NCI-H187 treated with DMSO at 0.1 percent for 48 hours (cell line): ENCODE measurements at places on chromosomes 1 and 21.

GRCh38 chr1:117654493-117655219 is 48.8 kb downstream of the TENT5C start:
- no peak for DNase-seq

DNA sequence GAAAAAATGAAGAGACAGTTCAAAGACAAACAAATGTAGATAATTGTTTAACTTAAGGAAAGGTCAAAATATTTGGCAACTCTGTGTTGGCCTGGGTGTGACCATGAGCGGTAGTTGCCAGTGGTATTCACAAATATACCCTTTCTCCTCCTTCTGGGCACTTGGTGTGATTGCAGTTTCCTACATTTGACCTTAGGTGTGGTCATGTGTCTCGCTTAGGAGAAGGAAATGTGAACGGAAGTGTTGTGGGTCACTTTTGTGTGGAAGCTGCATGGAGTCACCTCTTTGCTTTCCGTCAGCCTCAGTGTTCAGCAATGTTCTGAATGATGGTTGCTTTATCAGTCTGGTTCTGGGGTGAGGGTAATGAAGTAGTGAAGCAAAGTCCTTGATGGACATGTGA is 3.4 kb upstream of the PCSK9 start:
- DNase-seq, result no peak

DNA sequence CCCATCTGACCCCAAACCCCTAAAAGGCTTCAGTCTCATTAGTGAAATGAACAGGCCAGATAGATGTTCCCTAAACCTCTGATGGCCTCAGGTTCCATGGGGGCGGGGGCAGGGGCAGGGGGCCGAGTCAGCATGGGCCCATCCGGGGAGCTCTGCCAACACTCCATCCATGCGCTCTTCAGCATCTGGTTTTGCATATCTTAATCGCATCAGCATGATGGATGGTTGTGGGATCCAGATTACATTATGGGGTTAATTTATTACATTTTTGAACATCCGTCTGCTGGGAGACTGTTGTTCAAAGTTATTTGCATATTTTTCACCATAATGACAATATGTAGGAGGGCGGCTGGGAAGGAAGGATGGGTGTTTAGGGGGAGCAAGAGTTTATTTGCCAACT is 3.1 kb upstream of the MAD2L2 start:
- no peak for DNase-seq

- no peak for DNase-seq
Observed at GRCh38 chr1:89199525-89200031, 836 bp upstream of the GBP4 start.

DNA sequence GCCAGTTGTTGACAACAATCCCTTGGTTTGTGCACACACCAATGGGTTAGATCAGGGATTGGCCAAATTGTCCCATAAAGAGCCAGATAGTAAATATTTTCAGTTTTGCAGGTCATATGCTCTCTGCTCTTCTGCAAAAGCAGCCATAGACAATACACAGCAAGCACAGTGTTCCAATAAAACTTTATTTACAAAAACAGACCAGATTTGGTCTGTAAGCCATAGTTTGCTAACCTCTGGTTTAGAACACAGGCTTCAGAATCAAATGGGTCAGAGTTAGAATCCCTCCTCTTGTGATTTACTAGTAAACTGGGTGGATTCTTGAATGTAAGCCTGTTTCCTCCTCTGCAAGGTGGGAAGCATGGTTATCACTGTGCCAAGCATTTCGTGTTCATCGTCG is 65.3 kb upstream of the EFHD2 start:
- DNase-seq, result no peak

DNA sequence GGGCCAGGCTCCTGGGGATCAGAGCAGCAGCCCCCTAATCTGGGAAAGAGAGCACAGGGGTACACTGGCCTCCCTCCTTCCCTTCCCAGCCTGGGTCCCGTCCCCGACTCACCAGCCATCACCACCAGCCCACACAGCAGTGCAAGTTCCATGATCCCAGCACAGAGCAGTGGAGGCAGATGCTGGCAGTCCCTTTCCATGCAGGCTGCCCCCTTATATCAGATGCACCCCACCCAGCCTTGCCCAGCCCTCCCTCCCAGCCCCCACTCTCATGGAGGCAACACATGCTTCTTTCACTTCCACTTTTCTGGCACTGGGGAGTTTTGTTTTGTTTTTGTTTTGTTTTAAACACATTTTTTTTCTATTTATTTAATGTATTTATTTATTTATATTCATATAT is at the start of gene PLA2G2D:
TSS of gene PLA2G2D (minus strand) at position 190 of the 400 bp plus-strand sequence. CDS start at position 152, 38 bp downstream.
- no peak for DNase-seq

DNA sequence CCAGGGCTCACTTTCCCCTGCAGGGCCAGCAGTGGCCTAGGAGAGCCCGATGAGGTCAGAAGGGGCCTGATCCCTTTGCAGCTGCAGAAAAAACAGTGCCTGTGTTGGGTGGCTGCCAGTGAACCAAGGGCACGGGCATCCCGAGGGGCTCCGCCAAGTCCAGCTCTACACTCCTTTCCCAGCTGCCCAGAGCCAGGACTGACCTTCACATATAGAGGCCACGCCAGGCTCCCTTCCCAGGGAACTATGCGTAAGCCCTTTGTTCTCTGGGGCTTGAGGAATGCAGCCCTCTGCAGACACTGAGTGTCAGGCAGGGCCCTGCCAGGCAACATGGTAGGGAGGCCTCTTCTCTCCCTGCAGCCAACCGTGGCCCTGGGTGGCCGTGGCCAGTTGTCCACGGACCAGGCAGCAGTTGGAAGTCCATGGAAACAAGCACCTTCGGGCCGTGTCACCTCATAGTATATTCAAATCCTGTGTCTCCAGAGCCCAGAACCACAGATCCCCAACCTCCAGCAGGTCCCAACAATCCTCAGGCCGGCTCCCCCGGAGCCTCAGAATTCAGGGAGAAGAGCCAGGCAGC is 194.0 kb downstream of the NPHP4 start:
- DNase-seq, result no peak

- DNase-seq, result no peak
Observed at GRCh38 chr1:44050261-44050660, 19.0 kb upstream of the SLC6A9 start.

- no peak for DNase-seq
Observed at GRCh38 chr21:30153697-30154340, 12.8 kb downstream of the CLDN17 start.

DNA sequence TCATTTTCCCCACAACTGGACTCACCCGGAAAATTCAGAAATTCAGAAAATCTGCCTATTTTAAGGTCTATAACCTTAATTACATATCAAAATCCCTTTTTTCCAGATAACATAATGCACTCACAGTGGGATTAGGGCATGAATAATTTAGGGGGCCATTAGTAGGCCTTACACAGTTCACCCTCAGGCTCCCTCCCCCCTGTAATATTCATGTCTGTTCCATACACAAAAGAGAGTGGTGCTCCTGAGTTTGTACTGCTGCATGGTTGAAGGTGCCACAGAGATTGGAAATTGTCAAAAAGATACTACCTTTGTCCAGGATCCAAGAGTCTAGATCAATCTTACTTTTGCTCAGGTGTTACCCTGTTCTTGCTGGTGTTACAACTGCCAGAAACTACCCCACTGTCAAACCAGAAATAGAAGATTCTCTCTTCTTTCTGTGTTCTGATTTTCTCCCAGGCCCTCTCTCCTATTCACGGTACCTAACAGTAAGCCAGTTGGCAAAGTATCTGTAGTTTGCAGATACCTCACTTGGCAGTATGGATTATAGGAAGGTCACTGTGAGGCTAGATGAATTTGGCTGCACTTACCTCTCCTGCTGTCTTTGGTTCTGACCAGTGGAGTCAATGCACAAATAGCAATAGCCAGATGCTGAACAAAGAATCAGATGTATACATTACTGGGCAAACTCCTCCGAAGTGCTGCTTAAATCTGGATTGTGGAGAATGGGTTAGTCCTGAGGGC is 53.2 kb downstream of the C1orf198 start:
- DNase-seq, result no peak

GRCh38 chr1:10622910-10623685 is 148.3 kb downstream of the PEX14 start:
- no peak for DNase-seq

GRCh38 chr1:59288046-59288445 is 8.8 kb upstream of the FGGY start:
- DNase-seq, result no peak

- no peak for DNase-seq
Observed at GRCh38 chr1:71307451-71307850, 226.6 kb upstream of the ZRANB2 start.

DNA sequence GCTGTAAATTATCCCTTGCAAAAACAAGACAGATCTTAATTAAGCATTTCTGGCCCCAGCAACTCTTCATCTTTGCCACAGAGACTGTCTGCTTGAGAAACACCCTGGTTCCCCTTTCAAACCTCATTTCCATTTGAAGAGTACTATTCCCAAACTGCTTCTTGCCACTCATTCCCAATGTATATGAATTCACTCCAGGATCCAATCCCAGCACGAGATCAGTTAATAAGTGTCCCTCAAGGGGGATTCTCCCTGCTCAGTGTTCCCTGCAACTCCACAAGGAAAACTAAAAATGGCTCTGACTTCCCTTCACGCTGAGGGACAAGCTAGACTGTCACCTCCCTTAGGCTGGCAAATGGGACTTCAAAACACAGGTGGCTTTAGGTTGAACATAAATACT is 173.2 kb downstream of the SIPA1L2 start:
- no peak for DNase-seq

- no peak for DNase-seq
Observed at GRCh38 chr1:88188038-88188437, 496.0 kb upstream of the PKN2 start.

DNA sequence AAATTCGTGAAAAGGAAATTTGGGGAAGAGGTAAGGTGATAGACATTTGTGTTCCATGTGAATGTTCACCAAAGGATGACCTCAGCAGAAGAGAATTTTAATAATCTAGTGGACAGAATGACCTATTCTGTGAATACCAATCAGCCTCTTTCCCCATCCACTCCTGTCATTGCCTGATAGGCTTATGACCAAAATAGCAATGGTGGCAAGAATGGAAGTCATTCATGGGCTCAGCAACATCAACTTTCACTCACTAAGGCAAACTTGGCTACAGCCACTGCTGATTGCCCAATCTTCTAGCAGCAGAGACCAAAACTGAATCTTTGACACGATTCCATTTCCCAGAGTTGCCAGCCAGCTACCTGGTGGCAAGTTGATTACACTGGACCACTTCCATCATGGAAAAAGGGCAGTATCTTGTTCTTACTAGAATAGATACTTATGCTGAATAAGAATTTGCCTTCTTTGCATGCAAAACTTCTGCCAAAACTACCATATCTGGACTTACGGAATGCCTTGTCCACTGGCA is 348.7 kb upstream of the PBX1 start:
- no peak for DNase-seq

DNA sequence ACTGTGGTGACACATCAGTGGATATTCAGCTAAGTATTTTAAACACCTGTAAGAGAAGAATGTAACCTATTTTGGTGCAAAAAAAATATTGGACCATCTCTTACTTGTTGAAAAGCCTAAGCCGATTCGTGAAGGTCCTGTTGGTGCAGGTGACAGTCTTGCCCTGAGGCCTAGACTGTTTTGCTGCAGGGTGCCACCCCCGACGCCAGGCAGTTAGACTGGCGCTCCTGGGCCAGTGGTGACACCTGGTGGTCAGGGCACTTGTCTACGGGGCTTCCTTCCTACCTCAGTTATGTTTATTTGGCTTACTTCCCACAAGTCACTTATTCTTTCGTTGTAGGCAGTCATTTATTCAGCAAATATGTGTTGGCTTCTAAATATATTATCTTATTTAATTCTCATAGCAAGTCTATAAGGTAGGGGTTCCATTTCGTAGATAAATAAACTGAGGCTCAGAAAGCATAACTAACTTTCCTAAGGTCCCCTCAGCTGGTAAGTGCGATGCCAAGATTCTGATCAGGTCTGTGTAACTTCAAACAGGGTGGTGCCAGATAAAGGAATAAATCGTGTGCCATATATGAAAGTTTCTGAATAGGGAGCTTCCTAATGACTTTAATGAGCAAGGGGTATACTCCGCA is 1.9 kb downstream of the EEIG2 start:
- DNase-seq, result no peak

DNA sequence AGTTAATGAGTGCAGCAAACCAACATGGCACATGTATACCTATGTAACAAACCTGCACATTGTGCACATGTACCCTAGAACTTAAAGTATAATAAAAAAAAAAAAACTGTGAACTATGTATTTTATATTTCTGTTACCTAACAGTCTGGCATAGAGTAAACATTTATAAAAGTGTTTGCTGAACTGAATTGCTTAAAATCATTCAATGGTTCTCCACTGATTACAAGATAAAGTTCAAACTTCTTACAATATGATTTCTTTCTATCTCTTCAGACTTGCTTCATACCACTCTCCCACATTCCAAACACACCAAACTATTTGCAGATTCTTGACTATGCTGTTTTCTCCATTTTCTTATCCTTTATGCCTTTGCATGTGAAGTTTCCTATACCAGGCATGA is 89.9 kb downstream of the UROD start:
- no peak for DNase-seq

DNA sequence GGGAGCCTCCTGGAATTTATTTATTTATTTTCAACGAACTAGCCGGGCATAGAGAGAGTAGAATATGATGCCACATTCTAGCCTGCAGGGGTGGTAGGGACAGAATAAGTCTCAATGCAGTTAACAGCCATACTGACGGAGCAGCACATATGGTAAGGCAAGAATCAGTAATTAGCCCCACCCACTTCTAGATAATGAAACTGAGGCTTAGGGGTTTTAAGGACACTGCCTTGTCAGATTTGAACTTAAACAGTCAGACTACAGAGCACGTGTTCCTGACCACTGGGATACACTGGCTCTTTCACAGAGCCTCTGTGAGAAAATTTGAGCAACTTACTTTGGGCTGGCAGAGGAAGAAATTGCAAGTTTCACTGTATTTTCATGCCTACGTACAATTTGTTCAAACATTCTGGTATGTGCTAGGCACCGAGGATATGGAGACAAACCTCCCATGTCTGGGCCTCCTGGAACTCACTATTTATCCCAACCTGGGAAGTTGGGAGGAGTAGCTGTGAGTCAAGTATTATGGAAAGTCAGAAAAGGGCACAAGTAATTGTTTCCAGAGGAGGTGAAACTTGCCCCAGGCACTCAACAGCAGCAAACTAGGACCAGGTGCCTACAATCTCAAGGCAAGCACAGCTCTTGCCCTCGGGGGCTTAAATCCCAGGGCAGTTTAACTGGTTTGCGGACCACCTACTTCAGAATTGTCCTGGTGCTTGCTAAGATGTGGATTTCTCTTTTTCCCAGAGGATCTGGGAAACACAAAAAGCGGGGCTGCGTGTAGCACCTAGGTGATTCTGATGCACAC is 1.6 kb upstream of the CLIC4 start:
- no peak for DNase-seq

DNA sequence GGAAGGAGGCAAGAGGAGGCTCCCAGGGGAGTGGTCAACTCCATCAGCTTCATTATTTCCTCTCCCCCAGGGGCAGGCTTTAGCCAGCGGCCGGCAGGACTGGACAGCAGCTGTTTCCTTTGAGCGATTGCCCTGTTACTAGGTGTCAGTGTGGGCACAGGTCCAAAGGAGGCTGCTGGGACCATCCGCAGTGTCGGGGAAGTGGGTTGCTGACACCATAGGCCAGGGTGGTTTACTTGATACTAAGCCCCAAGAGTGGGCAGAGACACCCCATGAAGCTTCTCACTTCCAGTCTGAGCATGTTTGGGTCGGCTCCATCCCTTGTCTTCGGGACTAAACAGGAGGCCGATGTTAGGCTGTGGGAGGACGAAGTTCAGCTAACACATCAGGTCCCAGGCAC is 63.6 kb downstream of the KAZN start:
- DNase-seq, result no peak

- DNase-seq, result no peak
Observed at GRCh38 chr1:7220712-7221252, 435.5 kb downstream of the CAMTA1 start.

- no peak for DNase-seq
Observed at GRCh38 chr1:184627007-184627341, 127.7 kb downstream of the EDEM3 start.
